ENCODE measurements at places on chromosomes 13 and 19.

DNA sequence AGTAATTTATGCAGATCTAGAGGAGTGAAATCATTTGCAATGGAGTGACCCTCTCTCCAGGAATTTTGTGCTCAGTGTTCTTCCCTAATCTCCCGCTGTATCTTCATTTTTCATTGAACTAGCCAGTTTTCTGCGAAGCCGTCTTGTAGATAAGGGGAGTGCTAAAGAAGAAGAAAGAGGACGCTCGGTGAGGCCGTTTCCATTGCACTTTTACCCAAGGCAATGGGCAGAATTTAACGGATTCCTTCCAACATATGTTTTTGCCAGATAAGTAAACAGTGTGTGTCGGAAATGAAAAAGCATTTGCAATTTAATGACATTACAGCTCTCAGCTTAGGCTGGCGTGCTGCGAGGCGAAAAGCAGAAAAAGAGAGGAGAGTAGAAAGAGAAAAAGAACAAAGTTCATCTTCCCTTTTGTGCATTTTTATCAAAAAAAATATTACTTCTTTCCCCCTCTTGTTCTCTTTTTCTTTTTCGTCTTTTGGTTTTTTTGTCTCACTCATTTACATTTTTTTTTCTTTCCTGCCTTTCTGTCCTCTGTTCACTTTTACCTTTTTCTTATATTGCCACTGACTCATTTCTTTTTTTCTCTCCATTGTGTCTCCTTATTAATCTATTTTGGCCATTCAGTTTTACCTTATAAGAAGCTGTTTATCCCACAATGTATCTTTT, 49.9 kb downstream of the SOX21 start:
- DNase-seq = no peak

DNA sequence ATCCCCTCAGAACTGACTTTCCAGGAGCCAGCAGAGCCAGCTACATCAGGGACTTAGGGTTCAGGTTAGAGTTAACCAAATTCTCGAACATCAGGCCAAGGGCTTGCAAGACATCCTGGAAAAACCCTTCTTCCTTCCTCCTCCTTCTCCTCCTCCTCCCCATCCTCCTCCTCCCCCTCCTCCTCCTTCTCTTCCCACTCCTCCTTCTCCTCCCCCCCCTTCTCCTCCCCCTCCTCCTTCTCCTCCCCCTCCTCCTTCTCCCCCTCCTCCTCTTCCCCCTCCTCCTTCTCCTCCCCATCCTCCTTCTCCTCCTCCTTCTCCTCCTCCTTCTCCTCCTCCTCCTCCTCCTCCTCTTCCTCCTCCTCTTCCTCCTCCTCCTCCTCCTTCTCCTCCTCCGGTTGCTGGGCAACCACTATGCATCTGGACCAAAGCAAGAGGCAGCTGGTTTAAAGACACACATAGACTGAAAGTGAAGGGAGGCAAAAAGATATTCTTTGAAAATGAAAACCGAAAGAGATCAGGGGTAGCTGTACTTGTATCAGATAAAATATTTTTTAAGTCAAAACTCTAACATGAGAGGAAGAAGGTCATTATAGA, 5.9 kb upstream of the CCL25 start:
- DNase-seq = no peak

DNA sequence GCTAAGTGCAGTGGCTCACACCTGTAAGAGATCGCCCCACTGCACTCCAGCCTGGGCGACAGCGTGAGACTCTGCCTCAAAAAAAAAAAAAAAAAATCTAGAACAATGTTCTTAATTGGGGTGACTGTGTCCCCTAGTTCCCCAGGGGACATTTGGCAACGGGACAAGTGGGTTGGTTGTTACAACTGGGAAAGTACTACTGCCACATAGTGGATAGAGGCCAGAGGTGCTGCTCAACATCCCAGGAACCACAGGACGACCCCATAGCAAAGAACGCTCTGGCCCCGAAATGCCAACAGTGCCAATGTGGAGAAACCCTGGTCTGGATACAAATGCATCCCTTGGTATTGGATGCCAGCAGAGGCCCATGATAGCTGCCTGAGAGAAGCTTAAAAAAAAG, 11.8 kb downstream of the NLRP12 start:
- DNase-seq = no peak

DNA sequence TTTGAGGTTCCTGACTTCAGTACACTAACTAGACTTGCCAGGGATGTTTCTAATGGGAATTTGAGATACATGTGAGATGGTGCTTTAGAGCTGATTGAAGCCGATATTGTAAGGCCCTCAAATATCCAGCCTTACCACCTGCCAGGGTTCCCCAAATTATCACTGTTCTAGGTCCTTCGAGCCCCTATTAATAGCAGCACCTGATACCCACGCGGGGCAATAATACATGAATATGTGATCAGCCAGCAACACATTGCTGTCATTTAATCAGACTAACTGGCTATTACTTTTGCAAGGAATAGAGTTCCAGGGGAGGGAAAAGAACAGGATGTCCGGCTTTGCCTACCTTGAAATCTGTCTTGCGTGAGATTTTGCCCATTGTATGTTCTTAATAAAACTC, 5.1 kb downstream of the RGCC start:
- no peak for DNase-seq

- DNase-seq = no peak
Measured at GRCh38 chr19:16139752-16140151, 3.7 kb upstream of the HSH2D start.

Measured in LHCN-M2 (cell line).